ENCODE measurements at places on chromosomes 1 and 21. TPM values are rescaled to one million over a fixed set of nuclear protein-coding genes. Genes with fewer than 3 reads are reported as not detected.
A peak's percentile ranks its signal among the peaks of the same experiment; 100 is the strongest.

The IL22RA1 gene
- total RNA-seq: not detected

- H3K4me3 ChIP-seq: no peak overlapping the region
- no peaks in the 10 kb centered on the region for H3K4me1 ChIP-seq
- no peaks in the 10 kb centered on the region for H3K36me3 ChIP-seq
- no peaks in the 10 kb centered on the region for H3K27me3 ChIP-seq
- no peak overlapping the region for H3K27ac ChIP-seq
- no peak for DNase-seq
These were observed 4.5 kb upstream of the ANKRD13C start for GRCh38 chr1:70358921-70359564.

- H3K36me3 ChIP-seq: no peaks in the 10 kb centered on the region
- no peaks in the 10 kb centered on the region for H3K27me3 ChIP-seq
- H3K4me3 ChIP-seq: no peak overlapping the region
- H3K4me1 ChIP-seq: no peaks in the 10 kb centered on the region
These were observed 35.5 kb downstream of the USH2A start for GRCh38 chr1:216387782-216388181.

GRCh38 chr21:35530766-35531165, 481.7 kb upstream of the RUNX1 start:
- H3K36me3 ChIP-seq: no peaks in the 10 kb centered on the region
- no peak overlapping the region for H3K27ac ChIP-seq
- no peak overlapping the region for H3K4me3 ChIP-seq
- H3K4me1 ChIP-seq: no peaks in the 10 kb centered on the region
- H3K27me3 ChIP-seq: no peaks in the 10 kb centered on the region

GRCh38 chr21:14303731-14304488, 79.0 kb downstream of the HSPA13 start:
- DNase-seq: no peak
- H3K27ac ChIP-seq: no peak overlapping the region
- H3K4me1 ChIP-seq: no peaks in the 10 kb centered on the region
- H3K36me3 ChIP-seq: no peaks in the 10 kb centered on the region
- no peaks in the 10 kb centered on the region for H3K27me3 ChIP-seq

DNA sequence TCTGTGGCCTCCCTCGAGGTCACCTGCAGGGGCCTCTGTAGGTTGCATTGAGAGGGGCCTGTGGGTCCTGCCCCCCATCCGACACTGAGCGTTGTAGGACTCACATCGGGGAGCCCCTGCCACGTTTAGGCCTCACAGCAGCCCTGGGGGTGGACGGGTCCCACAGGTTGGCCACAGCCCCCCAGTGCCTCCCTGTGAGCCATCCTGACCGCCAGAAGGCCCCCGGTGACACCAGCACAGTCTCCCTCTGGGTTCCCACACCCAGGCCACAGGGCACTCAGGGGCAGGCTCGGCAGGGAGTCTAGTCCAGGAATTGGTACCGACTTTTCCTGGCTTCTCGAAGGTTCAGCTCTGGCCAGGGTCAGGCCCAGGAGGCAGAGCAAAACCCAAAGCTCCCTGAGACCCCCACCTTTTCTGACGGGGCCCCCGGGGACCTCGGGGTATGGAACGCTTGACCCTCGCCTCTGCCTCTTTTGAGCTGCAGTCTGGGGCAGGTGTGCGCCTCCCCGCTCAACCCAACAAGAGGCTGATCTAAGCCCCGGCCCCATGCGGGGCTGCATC, 13.9 kb upstream of the POFUT2 start:
- no peaks in the 10 kb centered on the region for H3K36me3 ChIP-seq
- peak overlapping the region; percentile 72 for H3K27ac ChIP-seq
- H3K4me1 ChIP-seq: peaks cover 14% of the 10 kb centered on the region
- no peaks in the 10 kb centered on the region for H3K27me3 ChIP-seq
- no peak overlapping the region for H3K4me3 ChIP-seq

DNA sequence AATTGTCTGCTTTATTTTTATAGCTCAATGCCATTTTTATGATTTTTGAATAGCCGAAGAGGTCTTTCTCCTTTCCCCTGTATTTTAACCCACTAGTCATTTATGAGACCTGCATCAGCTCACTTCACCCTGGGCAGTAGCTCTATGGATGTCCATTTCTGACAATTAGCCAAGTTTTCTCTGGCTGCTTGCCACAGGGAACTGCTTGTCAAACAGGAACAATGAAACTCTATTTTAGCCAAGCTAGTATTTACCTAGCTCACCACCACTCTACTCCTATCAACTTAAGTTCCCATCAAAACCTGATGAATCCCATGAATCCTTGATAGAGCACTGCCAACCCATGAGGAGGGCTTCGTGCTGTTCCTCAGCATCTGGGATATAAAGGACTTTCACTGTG, 406.7 kb downstream of the RWDD3 start:
- no peak overlapping the region for H3K4me3 ChIP-seq
- no peaks in the 10 kb centered on the region for H3K4me1 ChIP-seq
- H3K36me3 ChIP-seq: no peaks in the 10 kb centered on the region

DNA sequence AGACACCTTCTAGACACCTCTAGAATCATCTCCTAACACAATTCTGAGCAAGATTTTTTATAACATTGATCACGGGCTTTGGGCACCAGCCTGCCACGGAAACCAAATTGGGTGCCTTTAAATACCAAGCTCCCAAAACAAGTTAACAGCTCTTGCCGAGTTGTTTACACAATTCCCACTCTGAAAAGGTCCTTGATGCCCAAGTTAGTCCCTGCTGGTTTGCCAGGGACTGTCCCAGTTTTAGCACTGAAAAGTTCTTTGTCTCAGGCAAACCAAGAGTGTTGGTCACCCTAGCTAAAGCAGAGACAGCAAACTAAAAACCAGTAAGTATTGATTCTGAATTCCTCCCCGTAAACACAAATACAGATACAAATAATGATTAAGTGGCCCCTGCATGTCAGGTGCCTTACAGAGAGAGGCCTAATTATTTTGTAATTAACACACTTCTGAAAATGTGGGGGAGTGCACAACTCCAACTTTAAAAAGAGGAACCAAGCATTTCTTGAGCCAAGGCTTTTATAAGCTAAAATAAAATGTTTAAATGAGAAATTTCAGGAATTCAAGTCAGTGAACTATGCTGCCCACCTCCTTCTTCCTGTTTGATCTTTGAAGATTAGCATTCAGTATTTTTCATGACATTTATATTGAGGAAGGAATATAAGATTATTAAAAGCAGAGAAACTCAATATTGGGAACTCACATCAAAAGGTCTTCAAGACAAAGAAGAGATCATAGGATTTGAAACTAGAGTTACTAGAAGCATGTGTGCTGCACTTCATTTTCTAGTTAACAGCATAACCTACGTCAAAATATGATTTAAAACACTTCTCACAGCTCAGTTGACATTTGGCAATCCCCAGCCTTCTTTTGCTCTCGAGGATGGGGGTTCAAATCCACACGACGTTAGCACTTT, 9.0 kb upstream of the UBE2U start:
- H3K36me3 ChIP-seq: no peaks in the 10 kb centered on the region
- H3K27me3 ChIP-seq: no peaks in the 10 kb centered on the region
- H3K27ac ChIP-seq: peak overlapping the region; percentile 20

All from uterus (tissue), 4 donors.